ENCODE measurements at places on chromosomes 3 and 15.

DNA sequence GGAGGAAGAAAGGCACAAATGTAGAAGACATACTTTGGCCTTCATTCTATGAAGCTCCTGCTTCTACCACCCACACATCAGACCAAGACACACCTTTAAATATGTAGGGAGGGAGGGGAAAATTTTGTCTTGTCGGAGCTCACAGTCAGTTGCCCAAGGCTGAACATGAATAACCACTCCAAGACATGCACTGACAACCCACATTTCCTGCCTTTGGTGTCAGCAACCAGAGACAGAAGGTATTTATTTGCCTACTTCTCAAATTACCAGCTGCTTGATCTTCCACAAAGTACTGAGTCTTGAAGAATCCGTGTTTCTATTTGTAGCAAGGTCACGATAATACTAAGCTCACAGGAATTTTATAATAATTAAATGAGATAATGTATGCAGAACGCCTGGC, 169.7 kb downstream of the KCNMB2 start:
- no peak for DNase-seq

DNA sequence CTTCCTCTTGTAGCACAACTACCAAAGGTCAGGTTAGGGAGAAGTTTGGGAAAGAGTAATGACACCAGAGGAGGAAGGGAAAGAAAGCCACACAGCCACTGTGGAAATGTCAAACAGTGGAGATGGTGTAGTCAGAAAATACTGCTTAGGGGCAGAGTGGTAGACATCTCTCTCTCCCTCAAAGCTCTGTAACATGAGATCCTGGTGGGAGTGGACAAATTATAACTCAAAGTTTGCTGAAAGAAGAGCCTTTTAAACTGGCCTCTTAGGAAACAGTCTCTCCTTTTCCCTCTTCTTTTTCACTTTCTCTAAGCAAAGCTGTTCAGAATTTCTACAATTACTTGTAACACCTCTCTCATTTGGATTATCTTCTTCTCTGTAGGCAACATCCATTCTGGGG, 55.8 kb downstream of the LRRN1 start:
- no peak for DNase-seq

DNA sequence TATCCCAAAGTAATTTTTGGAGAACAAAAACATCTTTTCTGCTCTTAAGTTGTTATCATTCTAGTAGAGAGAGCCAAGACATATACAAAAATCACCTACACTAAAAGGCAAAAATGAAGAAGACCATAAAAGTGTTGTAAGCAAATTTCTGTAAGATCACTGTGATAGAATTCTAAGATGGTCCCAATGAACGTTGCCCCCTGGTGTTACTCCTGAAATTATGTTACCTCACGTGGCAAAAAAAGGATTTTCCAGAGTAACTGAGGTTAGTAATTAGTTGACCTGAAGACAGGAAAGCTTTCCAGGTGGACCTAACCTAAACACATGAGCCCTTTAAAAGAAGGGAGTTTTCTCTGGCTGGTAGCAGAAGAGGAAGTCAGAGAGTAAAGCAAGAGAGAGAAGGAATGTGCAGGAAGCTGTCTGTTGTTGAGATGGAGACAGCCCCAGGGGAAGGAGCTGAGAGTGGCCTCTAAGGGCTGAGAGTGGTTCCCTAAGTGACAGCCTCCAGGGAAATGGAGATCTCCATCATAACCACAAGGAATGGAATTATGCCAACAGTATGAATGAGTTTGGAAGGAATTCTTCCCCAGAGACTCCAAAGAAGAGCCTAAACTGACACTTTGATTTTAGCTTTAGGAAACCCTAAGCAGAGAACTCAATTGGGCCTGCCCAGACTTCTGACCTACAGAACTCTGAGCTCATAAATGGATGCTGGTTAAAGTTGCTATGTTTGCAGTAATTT, 205.9 kb downstream of the CD47 start:
- no peak for DNase-seq

GRCh38 chr15:95663156-95664100, 667.1 kb upstream of the NR2F2 start:
- DNase-seq = no peak

GRCh38 chr15:60528530-60528929, 49.6 kb upstream of the ICE2 start:
- DNase-seq = no peak

- DNase-seq = no peak
These were observed 53.2 kb upstream of the MCF2L2 start for GRCh38 chr3:183481582-183481981.

DNA sequence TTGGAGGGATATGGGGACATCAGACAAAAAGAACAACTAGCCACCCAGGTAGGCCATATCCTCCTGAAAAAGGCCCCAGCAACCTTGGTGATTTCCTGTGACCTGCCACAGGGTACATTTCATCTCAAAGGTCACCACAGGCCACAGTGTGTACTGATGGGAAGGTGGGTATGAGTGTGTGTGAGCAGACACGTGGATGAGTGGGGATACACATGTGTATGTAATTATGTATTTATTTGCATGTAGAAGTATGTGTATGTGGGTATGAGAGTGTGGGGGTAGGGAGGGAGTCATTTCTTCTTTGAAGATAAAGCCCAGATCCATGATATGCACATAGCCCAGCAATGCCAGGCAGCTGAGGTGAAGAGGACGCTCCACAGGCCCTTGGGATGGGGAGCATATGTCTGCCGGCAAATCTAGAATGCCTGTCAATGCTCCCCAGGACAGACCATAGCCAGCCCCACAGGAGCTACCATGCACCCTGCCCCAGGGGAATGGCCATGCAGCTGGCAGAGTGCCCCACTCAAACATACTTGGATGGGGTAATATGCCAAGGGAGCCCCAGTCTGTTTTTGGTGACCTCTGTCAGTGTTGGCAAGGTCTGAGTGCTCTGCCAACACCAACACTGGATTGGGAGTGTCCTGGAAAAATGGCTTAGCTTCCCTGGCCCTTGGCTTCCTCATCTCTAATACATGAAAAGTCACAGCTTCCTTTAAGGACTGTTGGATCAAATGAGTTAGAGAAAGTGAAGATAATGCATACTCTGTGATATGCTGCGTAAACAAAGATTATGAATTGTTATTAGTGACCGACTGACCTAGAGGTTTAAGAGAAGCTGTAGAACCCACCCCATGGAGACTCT, 42.4 kb downstream of the RAB6B start:
- DNase-seq = no peak

- no peak for DNase-seq
These were observed 130.2 kb upstream of the STRIT1 start for GRCh38 chr3:155423526-155424322.

- no peak for DNase-seq
These were observed 1.1 kb downstream of the CLCN2 start for GRCh38 chr3:184360070-184360928.

GRCh38 chr15:48540756-48541155, 104.8 kb downstream of the FBN1 start:
- no peak for DNase-seq

DNA sequence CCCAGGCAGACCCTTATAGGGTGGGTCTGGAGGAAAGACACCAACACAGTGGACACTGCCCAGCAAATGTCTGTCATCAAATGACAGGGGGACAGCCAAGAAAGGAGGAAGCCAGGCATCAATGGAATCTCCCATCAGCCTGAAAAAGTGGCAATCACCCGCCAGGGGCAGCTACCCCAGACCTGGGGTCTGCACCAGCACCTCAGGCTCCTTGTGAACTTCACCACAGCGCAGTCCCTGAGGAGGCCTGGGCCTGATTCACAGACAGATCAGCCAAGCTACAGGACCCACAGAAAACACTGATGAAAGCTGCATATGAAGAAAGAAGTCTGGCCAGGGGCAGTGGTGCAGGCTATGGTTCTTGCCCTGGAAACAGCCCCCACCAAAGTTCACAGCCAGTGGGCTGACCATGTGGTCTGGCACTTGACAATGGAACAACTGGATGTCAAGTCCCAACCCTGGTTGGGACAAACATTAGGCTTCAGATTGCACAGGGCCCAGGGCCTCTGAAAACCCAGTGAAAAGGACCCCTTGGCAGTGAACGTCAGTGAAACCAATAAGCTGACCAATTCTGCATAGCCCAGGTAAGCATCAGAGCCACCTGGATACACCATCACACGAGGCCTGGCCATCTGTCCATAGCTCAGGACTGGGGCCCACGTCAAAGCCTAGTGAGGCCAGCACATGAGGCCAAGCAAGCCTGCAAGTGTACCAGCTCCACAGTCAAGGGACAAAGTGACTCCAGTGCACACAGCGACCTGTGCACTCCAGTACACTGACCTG, 29.1 kb downstream of the ALS2CL start:
- DNase-seq = no peak

- no peak for DNase-seq
These were observed 67.2 kb upstream of the BCL6 start for GRCh38 chr3:187812496-187812895.

- DNase-seq = peak; percentile 88
These were observed at the start of gene STT3B for GRCh38 chr3:31532587-31533168. Gene STT3B (plus strand): TSS chr3:31532925. CDS start chr3:31532999, 74 bp downstream.
